ENCODE measurements at places on chromosomes 5 and 9.

DNA sequence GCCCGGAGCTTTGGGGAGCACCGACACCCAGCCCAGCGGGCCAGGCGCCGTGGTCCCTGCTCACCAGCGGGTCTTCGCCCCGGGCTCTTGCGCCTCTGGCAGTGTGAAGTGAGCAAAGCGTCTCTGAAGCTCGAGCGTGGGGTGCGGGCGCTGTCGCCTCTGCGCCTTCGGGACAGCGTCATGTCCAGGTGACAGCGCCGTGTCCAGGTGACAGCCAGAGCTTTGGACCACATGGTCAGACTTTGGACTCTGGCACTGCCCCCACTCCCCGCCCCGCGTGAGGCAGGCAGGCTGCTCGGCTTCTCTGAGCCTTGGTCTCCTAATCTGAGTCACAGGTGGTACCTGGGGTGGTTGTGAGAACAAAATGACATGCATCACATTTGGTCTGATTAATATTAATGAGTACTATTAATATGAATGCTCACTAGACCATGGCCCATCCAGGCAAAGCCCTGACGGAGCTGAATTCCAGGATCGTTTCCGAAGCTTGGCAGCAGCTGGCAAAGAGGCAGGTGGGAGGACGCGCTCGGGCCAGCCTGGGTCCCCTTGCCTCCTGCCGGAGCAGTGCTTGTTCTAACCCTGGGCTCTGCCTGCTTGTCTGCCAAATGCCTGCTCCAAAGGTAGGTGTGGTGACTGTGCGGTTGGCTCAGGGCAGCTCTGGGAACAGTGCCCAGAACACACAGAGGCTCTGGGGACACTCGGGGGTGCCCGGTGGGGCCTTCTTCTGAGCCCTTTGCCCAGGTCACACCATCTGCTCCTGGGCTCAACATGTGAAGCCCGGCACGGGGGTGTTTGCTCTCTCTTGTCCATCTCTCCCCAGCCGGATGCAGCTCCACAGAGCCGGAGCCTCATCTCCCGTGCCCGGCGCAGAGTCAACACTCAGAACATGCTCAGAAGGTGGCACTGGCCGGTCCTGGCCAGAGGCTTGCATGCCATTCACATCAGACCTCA lies 157.1 kb downstream of the OLFM1 start:
- peak; percentile 49 for DNase-seq

DNA sequence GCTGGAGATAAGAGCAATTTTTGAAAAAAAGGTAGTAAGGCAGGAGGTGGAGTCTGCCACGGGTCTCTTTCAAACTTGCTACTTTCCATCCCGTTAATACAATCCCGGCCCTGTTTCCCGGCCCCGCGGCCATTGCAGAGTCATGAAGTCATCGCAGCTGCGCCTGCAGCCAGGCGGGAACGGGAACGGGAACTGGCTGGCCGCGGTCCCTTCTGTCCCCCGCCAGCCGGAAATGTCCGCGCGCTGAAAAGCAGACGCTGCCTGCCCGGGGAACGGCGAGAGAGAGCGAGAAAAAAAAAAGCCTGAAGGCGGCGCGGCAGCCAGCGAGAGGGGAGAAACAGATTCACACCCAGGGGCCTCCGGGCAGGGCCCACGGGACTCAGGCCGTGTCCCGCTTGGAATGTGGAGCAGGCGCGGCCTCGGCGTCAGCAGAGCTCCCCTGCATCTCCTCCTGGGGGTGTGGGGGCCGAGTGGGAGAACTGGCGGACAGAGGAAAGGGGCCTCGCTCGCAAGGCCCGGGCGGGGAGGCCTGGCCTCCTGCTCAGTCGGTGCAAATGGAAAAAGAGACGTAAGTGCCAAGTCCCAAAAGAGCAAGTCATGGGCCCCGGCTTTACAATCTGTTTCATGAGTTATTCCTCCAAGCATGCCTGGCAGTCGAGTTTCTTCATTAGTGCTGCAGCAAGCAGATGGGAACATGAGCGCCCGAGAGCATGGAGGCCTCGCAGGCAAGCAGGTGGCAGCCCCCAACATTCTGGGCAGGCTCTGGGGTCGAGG lies 201.2 kb upstream of the GAS1 start:
- peak; percentile 92 for DNase-seq

GRCh38 chr5:142785206-142785605 lies 15.0 kb downstream of the ARHGAP26 start:
- no peak for DNase-seq

DNA sequence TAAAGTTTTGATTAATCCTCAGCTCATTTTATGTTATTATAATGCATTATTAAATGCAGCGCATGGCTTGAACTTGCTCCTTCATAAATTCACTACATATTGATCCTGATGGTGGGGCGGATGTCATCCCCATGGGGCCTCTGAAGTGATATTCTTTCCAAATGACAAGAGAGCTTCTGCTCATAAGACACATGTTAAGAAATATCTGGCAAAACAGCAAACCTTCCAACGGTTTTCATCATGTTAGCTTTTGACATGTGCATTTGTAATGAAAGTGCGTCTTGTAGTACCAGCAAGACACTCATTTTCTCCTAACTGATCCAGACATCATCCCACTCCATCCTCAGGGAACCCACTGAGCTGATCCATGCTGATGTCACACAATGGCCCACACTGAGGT lies 45.7 kb downstream of the SEMA5A start:
- DNase-seq: no peak

- no peak for DNase-seq
These were observed 175.8 kb upstream of the FTMT start for GRCh38 chr5:121675924-121676323.

GRCh38 chr5:35902046-35902672 lies 36.3 kb downstream of the CAPSL start:
- no peak for DNase-seq

GRCh38 chr5:2515180-2515764 lies 236.2 kb downstream of the IRX2 start:
- DNase-seq: no peak

DNA sequence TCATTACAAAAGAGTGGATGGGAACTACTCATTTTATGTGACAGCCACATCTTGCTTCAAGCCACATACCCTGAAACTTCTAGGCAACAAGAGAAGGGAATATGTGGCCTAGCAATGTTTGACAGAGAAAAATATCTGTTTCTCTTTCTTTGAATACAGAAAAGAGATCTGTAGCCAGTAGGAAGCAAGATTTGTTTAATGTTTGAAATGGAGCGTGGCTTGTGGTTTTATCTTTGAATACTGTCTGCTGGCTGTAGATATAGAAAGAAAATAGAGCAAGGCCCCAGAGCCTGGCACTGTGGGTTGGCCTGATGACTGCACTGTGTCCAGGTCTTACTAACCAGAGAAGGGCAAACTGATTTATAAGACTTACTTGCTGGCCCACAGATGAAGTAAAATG lies 133.8 kb downstream of the ARHGEF28 start:
- DNase-seq: no peak

DNA sequence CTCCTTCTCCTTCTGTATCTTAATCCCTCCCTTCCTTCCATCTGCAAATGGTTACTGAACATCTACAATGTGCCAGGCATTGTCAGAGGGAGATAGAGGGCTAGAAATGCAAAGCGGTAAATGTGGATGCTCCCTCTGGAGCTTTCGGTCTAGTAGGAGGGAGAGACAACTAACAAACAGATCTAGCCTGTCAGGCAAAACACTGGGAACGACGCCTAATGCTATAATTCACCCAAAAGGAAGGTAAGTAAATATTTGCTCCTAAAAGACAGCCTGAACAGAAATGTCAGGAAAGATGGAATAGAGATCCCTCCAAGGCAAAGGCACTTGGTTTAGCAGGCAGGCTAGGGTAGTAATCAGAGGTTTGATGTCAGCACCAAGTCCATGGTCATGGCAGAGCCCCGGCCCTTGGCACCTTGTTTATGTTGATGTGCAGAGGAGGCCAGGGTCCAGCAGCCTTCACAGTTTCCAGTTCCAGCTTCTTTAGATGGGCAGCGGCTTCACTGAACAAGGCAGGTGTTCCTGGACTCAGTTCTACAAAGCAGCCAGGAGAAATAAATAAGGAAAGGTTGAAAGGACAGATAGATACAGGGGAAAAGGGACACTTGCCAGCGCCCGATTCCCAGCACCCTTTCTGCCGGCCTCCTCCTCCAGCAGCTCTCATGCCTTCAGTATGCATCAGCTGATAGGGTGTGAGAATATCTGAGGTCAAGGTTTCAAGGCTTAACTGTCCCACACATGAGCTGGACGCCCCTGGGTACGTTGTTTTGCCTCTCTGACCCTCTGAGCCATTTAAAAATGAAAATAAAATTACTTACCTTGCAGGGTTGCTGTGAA lies 46.5 kb upstream of the FRRS1L start:
- no peak for DNase-seq

- DNase-seq: no peak
These were observed 19.0 kb downstream of the ACTL7B start for GRCh38 chr9:108836781-108837180.

GRCh38 chr5:108857905-108858304 lies 110.2 kb downstream of the FER start:
- no peak for DNase-seq

DNA sequence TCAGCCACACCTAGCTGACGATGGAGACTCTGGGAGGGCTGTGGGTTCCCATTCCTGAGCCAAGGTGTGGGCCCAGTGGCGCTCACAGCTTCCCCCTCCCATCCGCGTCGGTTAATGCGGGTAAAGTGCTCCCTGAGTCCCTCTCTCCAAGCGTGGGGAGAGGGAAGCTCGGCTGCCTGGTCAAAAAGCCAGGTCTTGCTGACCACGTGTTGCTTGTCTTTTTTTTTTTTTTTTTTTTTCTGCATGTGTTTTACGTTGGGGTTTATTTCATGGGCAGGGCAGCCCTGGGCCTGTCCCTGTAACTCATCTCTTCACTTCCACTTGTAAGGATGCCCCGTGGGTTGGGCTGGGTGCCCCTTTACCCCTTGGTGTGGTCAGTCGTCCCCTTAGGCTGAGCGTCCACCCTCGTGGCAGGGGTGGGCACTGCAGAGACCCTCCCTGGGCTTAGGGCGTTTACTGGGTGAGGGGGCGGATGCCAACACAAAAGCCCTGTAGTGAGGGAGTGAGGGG lies 11.9 kb downstream of the NKD2 start:
- peak; percentile 45 for DNase-seq

DNA sequence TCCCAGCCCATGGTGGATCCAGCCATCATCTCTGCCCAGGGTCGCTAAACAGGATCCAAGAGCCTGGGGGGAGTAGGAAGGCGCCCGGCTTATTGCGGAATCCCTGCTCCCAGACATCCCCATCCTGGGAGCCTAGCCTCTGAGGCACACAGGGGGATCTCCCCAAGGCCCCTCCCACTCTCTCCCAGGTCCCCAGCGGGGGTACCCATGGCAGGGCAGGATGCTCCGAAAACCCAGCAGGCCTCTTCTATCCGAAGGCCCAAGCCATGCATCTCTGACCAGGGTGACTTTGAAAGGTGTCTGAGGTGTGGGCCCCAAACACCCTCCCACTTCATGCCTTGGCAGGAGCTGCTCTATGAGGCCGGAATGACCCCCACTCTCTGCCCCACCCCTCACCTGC lies 81.7 kb upstream of the RUFY1 start:
- DNase-seq: no peak

GRCh38 chr9:112224401-112225289 lies 49.5 kb upstream of the SUSD1 start:
- DNase-seq: no peak

DNA sequence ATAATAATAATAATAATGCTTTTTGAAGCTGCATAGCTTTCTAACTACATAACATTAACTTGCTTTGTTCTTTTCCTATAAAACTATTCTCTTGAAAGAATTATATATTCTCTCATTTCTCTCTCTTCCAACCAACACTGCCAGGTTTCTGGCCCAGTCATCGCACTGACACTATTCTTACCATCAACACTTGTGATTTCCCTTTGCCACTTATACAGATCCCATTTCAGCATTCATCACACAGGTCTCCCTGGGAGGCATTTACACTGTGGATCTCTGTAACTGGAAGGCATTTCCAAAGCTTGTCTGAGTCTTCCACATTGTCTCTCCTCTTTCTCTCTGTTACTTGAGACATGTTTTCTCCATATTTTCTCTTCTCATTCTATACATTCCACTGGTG lies 777.8 kb upstream of the ACO1 start:
- DNase-seq: no peak

- DNase-seq: no peak
These were observed 24.1 kb downstream of the GOLGA2 start for GRCh38 chr9:128251732-128252100.

- no peak for DNase-seq
These were observed 21.1 kb upstream of the ARSI start for GRCh38 chr5:150323819-150324218.

- no peak for DNase-seq
These were observed 403.5 kb downstream of the SPOCK1 start for GRCh38 chr5:137095597-137095996.

Measured in psoas muscle (tissue), 8 donors.